Left ventricle myocardium inferior (tissue), 1 donor: ENCODE measurements at places on chromosomes 2 and 18. TPM values are rescaled to one million over a fixed set of nuclear protein-coding genes. Genes with fewer than 3 reads are reported as not detected.
A peak's percentile ranks its signal among the peaks of the same experiment; 100 is the strongest.

- H3K27ac ChIP-seq, result no peak overlapping the region
- no peaks in the 10 kb centered on the region for H3K36me3 ChIP-seq
- H3K4me3 ChIP-seq, result no peak overlapping the region
- no peak for DNase-seq
- H3K27me3 ChIP-seq, result no peaks in the 10 kb centered on the region
These were observed 25.1 kb upstream of the PRLH start for GRCh38 chr2:237541243-237541642.

GRCh38 chr2:238423561-238424312 lies 3.0 kb upstream of the ASB1 start:
- peaks cover 59% of the 10 kb centered on the region for H3K27me3 ChIP-seq
- no peak for DNase-seq
- peaks cover 70% of the 10 kb centered on the region for H3K4me1 ChIP-seq
- H3K36me3 ChIP-seq, result no peaks in the 10 kb centered on the region

DNA sequence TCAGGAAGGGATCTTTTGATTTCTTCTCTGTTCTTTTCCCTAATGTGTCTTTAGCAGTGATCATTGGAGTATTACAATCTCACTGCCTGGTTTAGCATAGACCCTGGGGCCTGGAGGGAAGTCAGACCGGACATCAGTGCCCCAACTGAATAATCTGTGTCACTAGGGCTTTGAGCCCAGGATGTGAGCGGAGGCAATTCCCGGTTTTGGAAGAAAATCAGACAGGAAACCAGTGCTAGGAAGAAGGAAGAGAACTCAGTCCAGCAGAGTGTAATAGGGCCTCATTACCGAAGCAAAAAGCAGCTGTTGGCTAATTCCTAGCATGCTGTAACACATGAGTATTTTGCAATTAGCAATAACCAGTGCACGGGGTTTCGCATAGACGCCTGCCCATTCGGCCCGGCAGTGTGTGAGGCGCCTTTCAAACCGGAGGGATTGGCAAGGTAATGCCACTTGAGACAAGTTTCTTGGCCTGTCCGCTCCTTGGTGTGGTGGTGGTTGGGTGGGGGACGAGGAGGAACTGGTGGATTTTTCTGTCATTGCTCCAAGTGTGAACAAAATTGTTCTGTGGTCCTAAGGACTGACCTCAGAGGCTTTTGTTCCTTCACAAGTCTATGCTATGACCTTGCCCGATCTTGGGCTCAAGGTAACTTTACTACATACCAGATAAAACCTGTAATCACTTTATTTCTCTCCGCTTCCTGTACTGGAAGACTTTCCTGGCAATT lies 2.8 kb downstream of the FOSL2 start:
- peak; percentile 46 for DNase-seq
- peak overlapping the region; percentile 84 for H3K4me3 ChIP-seq
- no peaks in the 10 kb centered on the region for H3K36me3 ChIP-seq
- peaks cover 82% of the 10 kb centered on the region for H3K4me1 ChIP-seq
- H3K27me3 ChIP-seq, result no peaks in the 10 kb centered on the region
- peak overlapping the region; percentile 100 for H3K27ac ChIP-seq

DNA sequence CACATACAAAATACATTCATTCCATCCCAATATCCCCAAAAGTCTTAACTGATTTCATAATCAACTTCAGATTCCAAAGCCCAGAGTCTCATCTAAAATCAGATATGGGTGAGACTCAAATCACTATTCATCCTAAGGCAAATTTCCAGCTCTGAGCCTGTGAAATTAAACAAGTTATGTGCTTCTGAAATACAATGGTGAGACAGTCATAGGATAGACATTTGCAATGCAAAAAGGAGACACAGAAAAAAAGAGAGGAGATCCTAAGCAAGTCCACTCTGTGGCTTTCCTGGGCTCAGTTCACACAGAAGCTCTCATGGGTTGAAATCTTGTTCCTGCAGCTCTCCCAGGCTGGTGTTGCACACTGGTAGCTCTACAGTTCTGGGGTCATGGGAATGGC lies 18.3 kb downstream of the ZNF892 start:
- H3K27ac ChIP-seq, result no peak overlapping the region
- peaks cover 52% of the 10 kb centered on the region for H3K36me3 ChIP-seq
- H3K4me1 ChIP-seq, result no peaks in the 10 kb centered on the region

Gene NOL4
- not detected for total RNA-seq

Gene EMX1
- total RNA-seq, result not detected

- H3K27ac ChIP-seq, result no peak overlapping the region
- no peak for DNase-seq
- no peaks in the 10 kb centered on the region for H3K4me1 ChIP-seq
- no peaks in the 10 kb centered on the region for H3K36me3 ChIP-seq
- no peak overlapping the region for H3K4me3 ChIP-seq
These were observed 7.2 kb upstream of the CD226 start for GRCh38 chr18:69954719-69955480.

GRCh38 chr2:172412984-172413492 lies 14.3 kb upstream of the ITGA6 start:
- H3K27ac ChIP-seq, result no peak overlapping the region
- no peak for DNase-seq
- H3K27me3 ChIP-seq, result no peaks in the 10 kb centered on the region
- no peak overlapping the region for H3K4me3 ChIP-seq
- peaks cover 13% of the 10 kb centered on the region for H3K4me1 ChIP-seq

Gene RAB6D
- total RNA-seq, result not detected

Gene NT5C1B
- total RNA-seq, result not detected

DNA sequence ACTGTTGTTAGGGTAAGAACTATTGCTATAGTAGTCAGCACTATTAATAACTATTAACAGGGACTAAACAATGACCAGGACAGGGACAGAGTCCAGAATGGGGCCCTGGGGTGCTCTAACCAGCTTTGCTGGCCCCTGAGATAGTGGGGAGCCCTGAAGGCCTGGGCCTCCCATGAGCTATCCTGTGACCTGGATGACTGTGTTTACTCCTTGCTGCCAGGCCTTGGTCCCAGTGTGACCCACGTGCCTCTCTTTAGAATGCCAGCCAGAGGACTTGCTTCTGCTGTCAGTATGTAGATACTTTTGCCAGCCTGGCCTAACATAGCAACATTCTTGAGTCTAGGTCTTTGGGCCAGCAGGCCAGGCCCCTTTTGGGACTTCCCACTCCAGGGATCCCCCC lies 11.4 kb downstream of the CDK5R2 start:
- H3K27ac ChIP-seq, result no peak overlapping the region
- H3K4me3 ChIP-seq, result no peak overlapping the region
- peaks cover 8% of the 10 kb centered on the region for H3K4me1 ChIP-seq
- H3K36me3 ChIP-seq, result no peaks in the 10 kb centered on the region

GRCh38 chr18:79477711-79478483 lies 82.2 kb downstream of the NFATC1 start:
- H3K27ac ChIP-seq, result no peak overlapping the region
- H3K36me3 ChIP-seq, result peaks cover 12% of the 10 kb centered on the region
- no peaks in the 10 kb centered on the region for H3K4me1 ChIP-seq
- no peak overlapping the region for H3K4me3 ChIP-seq
- H3K27me3 ChIP-seq, result no peaks in the 10 kb centered on the region

Gene FEV
- total RNA-seq, result not detected

- no peaks in the 10 kb centered on the region for H3K36me3 ChIP-seq
- H3K27me3 ChIP-seq, result peaks cover 24% of the 10 kb centered on the region
These were observed 4.4 kb upstream of the NEU4 start for GRCh38 chr2:241804326-241805229.

Gene SP5
- 0.44 TPM for total RNA-seq

DNA sequence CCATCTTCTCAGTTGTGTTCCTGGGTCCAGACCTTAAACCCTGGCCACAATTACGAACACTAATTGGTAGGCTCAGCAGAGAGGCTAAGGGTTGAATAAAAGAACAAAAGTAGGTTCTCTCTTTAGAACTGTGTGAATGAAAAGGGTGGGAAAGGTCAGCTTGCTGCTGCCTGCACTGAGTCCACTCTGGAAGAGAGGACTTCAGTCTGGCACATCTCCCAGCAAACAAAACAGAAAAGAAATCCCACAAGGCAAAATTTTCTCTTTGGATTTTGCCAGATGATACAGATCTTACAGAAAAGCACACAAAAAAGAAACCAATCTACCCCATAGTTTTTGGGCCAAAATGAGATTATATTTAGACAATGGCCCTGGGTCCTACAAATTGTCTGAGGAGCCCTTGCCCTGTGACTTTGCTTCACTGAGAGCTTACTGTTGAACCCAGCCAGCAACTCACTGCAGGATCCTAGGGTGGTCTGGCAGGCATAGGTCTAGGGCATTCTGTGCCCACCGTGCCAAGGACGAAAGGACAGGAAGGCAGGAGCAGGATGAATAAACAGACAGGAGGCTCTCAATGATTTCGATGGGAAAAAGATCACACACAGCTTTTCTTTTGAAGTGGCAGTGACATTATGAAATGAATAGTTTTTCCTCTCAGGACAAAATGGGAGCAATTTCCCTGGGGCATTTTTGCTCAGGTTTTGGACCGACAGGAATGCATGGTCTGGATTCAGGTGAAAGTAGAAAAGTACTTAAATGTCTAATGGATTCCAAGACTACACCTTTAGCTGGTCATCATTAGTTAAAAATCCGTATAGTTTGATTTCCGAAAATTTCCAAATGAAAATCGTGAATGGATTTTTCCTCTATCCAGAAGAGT lies 68.4 kb upstream of the STAM2 start:
- peak overlapping the region; percentile 32 for H3K27ac ChIP-seq
- H3K27me3 ChIP-seq, result peaks cover 12% of the 10 kb centered on the region
- H3K36me3 ChIP-seq, result no peaks in the 10 kb centered on the region
- no peak for DNase-seq
- H3K4me1 ChIP-seq, result peaks cover 7% of the 10 kb centered on the region
- H3K4me3 ChIP-seq, result no peak overlapping the region

Gene ZDBF2
- total RNA-seq, result 8.3 TPM

DNA sequence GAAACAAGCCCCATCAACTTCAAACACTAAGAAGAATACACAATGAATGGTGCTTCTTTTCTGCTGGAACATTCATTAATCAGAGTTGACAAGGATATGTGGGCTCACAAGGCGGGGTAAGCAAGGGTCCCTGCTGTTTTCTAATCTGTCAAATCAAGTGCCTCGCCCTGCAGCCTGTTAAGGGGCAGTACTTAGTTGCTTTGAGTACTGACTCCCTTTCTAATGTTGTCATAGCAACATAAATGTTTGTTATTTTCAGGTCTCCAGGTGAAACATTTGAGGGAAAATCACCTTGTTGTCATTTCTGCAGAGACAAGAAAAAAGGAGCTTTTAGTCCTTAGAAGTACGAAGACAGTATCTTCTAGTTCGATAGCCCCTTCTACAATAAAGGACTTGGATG lies 284.7 kb upstream of the PKDCC start:
- H3K4me1 ChIP-seq, result no peaks in the 10 kb centered on the region
- no peak overlapping the region for H3K4me3 ChIP-seq
- no peak overlapping the region for H3K27ac ChIP-seq

Gene SPDYA
- 0.14 TPM for total RNA-seq

GRCh38 chr2:383888-384287 lies 96.0 kb upstream of the ALKAL2 start:
- no peaks in the 10 kb centered on the region for H3K36me3 ChIP-seq
- no peak overlapping the region for H3K4me3 ChIP-seq
- H3K4me1 ChIP-seq, result no peaks in the 10 kb centered on the region
- DNase-seq, result no peak
- peaks cover 83% of the 10 kb centered on the region for H3K27me3 ChIP-seq

GRCh38 chr2:164438490-164439205 lies 182.6 kb downstream of the GRB14 start:
- no peak overlapping the region for H3K4me3 ChIP-seq
- H3K36me3 ChIP-seq, result no peaks in the 10 kb centered on the region
- no peaks in the 10 kb centered on the region for H3K4me1 ChIP-seq
- H3K27ac ChIP-seq, result no peak overlapping the region
- no peak for DNase-seq
- no peaks in the 10 kb centered on the region for H3K27me3 ChIP-seq

GRCh38 chr2:31383471-31384153 lies 30.9 kb downstream of the XDH start:
- peaks cover 3% of the 10 kb centered on the region for H3K27me3 ChIP-seq
- DNase-seq, result no peak
- no peak overlapping the region for H3K27ac ChIP-seq
- no peak overlapping the region for H3K4me3 ChIP-seq

GRCh38 chr2:238772635-238773297 lies 75.1 kb upstream of the TWIST2 start:
- no peak overlapping the region for H3K4me3 ChIP-seq
- no peak overlapping the region for H3K27ac ChIP-seq
- peaks cover 55% of the 10 kb centered on the region for H3K27me3 ChIP-seq
- DNase-seq, result no peak
- no peaks in the 10 kb centered on the region for H3K36me3 ChIP-seq
- H3K4me1 ChIP-seq, result no peaks in the 10 kb centered on the region

DNA sequence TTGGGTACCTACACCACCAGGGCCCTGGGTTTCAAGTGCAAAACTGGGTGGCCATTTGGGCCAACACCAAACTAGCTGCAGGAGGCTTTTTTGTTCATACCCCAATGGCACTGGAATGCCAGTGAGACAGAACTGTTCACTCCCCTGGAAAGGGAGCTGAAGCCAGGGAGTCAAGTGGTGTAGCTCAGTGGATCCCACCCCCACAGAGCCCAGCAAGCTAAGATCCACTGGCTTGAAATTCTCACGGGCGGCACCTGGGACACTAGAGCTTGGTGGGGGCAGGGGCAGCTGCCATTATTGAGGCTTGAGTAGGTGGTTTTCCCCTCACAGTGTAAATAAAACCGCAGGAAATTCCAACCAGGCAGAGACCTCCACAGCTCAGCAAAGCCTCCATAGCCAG lies 46.0 kb upstream of the FAM110C start:
- H3K36me3 ChIP-seq, result no peaks in the 10 kb centered on the region
- no peak for DNase-seq
- no peak overlapping the region for H3K4me3 ChIP-seq
- H3K27ac ChIP-seq, result no peak overlapping the region

DNA sequence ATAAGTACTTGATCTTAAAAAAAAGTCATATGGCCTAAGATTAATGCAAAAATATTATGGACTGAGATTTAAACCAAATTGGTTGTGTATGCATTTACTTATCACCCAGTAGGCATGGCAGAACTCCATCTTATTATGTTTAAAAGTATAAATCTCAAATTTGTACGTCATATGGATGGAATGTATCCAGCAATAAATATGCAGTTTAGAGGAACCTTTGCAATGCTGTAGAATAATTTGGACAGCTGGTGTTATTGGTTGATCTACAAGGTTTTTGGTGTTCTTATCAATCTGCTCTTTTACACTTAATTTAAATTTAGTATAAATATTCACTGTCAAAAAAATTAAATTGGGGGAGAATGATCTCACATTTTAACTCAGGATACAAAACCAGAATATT lies 640.2 kb downstream of the SATB2 start:
- H3K27ac ChIP-seq, result no peak overlapping the region
- H3K4me1 ChIP-seq, result no peaks in the 10 kb centered on the region
- no peaks in the 10 kb centered on the region for H3K27me3 ChIP-seq
- no peak for DNase-seq

DNA sequence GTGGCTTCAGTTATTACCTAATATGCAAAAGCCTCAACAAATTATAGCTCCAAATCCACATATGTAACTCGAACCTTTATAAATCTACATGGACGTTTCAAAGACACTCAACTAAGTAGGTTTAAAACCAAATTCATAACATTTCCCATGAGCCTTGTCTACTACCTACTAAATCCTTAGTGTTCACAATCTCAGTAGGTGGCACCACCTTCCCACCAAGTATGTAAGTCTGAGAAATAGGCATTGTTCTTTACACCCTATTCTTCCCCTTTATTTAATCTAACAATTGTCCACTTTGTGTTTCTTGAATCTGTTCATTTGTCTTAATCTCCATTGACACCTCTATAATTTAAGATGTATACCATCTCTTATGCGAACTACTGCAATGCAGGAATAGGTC lies 4.6 kb downstream of the PIGN start:
- no peak overlapping the region for H3K27ac ChIP-seq
- H3K4me1 ChIP-seq, result peaks cover 25% of the 10 kb centered on the region
- DNase-seq, result no peak

GRCh38 chr2:169073963-169074751 lies 4.8 kb downstream of the DHRS9 start:
- no peaks in the 10 kb centered on the region for H3K27me3 ChIP-seq
- no peaks in the 10 kb centered on the region for H3K36me3 ChIP-seq
- no peak for DNase-seq
- peaks cover 14% of the 10 kb centered on the region for H3K4me1 ChIP-seq

Gene DSC1
- 7.5 TPM for total RNA-seq
